ENCODE measurements at places on chromosomes 2 and 18. TPM values are rescaled to one million over a fixed set of nuclear protein-coding genes. Genes with fewer than 3 reads are reported as not detected.

Gene CYB5A
- 122 TPM for total RNA-seq

Gene RNF152
- 11.8 TPM for total RNA-seq

Gene PARD3B
- total RNA-seq, result 12.6 TPM

Gene CEBPZ
- 41.9 TPM for total RNA-seq

Gene HOXD9
- 0.13 TPM for total RNA-seq

Gene SLC8A1
- 696 TPM for total RNA-seq

Gene BOLL
- total RNA-seq, result not detected

Gene GCG
- total RNA-seq, result not detected

Gene SLC14A1
- 11.2 TPM for total RNA-seq

Gene ANKRD29
- 8.5 TPM for total RNA-seq

Gene KLHL14
- total RNA-seq, result 0.24 TPM

Gene CD8A
- total RNA-seq, result 2.8 TPM

Gene CD8B2
- total RNA-seq, result not detected

Gene CRYBA2
- not detected for total RNA-seq

Gene ARHGAP15
- total RNA-seq, result 8.7 TPM

Gene IL37
- total RNA-seq, result not detected

Gene ACADL
- 4.6 TPM for total RNA-seq

Gene STK11IP
- 12.4 TPM for total RNA-seq

Gene DSC2
- 18.0 TPM for total RNA-seq

Gene MARCO
- 97.0 TPM for total RNA-seq

Gene CYP27C1
- total RNA-seq, result 0.21 TPM
